Activated naive CD8-positive, alpha-beta T cell treated with anti-CD3 and anti-CD28 coated beads for 36 hours (primary cell): ENCODE measurements at places on chromosomes 7 and 10.
A peak's percentile ranks its signal among the peaks of the same experiment; 100 is the strongest.

DNA sequence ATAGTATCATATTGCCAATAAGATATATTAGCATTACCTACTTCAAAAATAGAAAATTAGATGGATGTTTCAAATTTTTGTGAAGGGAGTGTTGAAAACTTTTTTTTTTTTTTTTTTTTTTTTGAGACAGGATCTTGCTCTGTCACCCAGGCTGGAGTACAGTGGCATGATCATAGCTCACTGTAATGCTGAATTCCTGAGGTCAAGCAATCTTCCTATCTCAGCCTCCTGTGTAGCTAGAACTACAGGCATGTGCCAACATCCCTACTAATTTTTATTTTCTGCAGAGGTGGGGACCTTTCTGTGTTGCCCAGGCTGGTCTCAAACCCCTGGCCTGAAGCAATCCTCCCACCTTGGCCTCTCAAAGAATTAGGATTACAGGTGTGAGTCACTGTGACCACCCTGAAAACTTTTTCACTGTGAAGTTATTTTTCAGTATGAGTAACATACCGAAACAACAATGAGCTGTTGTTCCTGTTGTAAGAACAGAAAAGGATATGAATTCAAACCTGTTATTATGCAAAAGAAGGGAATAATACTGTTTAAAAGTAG is 266.9 kb downstream of the NEBL start:
- no peak for DNase-seq

GRCh38 chr10:48450741-48451466 is 144.4 kb downstream of the MAPK8 start:
- DNase-seq: no peak

DNA sequence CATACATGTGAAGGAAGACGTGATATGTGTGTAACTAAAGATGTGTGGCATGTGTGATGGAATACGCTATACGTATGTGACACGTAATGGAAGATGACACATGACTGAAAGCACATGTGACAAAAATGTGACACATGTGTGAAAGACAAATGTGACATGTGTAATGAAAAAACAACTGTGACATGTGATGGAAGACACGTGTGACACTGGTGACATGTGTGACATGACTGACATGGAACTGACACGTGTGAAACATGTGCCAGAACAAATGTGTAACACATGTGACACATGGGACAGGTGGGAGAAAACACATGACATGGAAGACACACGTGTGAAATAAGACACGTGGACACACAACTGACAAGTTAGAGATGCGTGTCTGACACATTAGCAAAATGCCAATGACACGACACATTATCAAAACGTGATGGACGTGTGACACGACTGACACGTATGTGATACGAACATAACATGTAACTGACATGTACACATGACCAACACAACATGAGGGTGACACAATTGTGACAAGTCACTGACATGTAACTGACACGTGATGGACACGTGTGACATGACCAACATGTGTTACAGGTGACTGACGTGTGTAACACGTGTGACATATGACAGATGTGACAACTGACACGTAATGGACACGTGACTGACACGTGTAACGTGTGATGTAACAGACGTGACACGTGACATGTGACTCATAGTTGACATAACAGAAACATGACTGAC is 24.4 kb downstream of the CRPPA start:
- no peak for DNase-seq

GRCh38 chr7:142445019-142445686 is 187.3 kb upstream of the PRSS58 start:
- DNase-seq: no peak

DNA sequence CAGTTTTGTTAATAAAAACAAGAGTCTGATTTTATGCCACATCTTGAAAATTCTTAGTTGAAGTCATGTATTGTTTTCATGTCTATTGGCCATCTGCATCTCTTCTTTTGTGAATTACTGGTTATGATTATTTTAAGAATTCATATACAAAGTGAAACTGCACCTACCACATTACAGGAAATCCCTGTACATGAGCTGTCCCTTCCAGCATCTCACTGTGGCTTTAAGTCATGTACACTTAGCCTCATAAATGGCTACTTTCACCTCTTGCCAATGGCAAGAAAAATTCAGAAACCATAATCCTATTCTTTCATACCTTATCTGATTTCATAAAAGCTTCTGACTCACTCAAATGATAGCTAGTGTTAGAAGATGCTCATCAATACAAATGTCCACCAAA is 48.6 kb downstream of the CRTAC1 start:
- DNase-seq: no peak

- DNase-seq: no peak
Measured at GRCh38 chr7:143327903-143328302, 12.0 kb downstream of the CLCN1 start.

GRCh38 chr10:128642023-128642422 is 515.8 kb upstream of the MKI67 start:
- DNase-seq: no peak

GRCh38 chr7:90596671-90597562 is 796 bp downstream of the CDK14 start:
- DNase-seq: no peak

GRCh38 chr10:126390324-126390723 is 2.0 kb upstream of the ADAM12 start:
- DNase-seq: no peak

- peak; percentile 53 for DNase-seq
Measured at GRCh38 chr7:74174606-74175082, 488 bp downstream of the EIF4H start.

DNA sequence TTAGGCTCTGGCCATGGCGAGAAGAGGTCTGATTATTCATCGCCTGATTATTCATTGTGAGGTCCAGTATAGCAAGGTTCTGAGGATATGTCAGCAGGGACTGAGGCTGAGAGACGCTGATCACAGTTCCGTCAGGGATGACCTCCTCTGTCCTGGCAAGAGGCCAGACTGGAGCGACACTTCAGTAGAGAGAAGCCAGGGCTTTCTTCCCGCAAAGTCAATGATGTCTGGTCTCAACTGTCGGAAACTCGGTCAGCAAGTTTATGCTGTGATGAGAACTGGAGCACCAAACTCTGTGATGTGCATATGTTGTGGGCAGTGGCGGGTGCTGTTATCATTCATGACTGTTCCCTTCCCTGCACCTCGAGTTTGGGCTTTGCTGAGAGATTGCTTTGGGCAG is 29.0 kb upstream of the GNA12 start:
- no peak for DNase-seq
